ENCODE measurements at places on chromosomes 12 and 14.
A peak's percentile ranks its signal among the peaks of the same experiment; 100 is the strongest.

GRCh38 chr12:48261773-48262172 lies 58.7 kb upstream of the OR10AD1 start:
- DNase-seq = no peak

GRCh38 chr14:68479247-68479646 lies 313.6 kb downstream of the ZFP36L1 start:
- peak; percentile 20 for DNase-seq

- DNase-seq = peak; percentile 27
Observed at GRCh38 chr12:19574601-19575000, 135.3 kb downstream of the AEBP2 start.

GRCh38 chr14:61125867-61126572 lies 145.0 kb downstream of the SLC38A6 start:
- DNase-seq = no peak

DNA sequence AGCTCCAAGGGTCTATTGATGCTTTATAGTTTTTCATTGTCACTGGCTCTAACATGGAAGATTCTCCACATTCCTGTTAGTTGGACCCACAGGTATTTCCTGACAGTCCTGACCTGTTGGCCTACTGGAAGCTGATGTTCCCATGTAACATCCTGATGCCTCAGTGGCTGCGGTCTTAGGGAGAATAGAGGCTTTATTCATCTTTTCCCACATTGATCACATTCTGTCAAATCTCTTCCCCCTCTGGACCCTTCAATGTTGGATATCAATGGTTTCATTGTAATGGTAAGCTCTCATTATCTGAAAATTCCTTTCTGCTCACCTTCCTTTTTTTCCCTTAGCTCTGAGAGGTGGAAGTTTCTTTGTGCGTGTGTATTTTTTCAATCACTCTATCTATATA lies 280.9 kb upstream of the TBX3 start:
- DNase-seq = no peak

DNA sequence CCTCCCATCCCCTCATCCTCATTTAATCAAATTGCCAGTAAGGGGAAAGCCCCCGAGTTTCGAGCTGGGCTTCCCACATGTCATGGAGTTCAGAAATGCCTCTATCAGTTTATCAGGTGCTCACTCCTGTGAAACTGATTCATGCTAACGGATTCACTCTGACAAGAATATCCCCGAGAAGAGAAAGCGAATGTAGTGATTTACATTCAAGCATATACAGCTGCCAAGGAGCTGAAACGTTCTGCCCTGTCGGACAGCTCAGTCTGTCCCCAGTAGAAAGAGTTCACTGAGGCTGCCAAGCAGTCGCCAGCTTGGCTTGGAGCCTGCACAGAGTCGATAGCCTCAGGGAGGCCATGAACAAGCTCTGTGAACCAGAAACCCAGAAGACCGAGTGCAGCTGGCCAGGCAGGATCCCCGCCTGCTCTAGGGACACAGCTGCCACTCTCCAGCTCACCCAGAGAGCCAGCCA lies 88.4 kb downstream of the TMCC3 start:
- DNase-seq = peak; percentile 42

GRCh38 chr12:9143929-9144729 lies 28.4 kb upstream of the A2M start:
- DNase-seq = no peak

DNA sequence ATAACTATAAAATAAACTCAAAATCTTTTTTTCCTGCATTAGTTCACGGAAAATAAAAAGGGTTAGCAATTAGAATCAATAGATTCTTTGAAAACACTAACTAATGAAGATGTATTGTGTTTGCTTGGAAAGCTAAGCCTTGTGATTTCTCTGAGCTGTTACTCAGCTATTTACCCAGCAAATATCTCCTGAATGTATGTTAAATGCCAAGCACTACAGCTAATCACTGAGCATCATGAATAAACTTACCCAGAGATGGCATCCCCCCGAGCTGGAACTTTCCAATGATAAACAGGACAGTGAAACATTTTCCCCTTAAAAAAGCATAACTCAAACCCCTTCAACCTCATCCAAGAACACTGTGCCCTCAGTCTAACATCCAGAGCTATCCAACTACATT lies 71.2 kb downstream of the SLC2A13 start:
- DNase-seq = no peak

GRCh38 chr14:91780452-91780851 lies 48.6 kb upstream of the CATSPERB start:
- no peak for DNase-seq

GRCh38 chr12:53626702-53627169 lies 554 bp upstream of the ATF7 start:
- no peak for DNase-seq

GRCh38 chr14:101595887-101596721 lies 34.8 kb downstream of the DIO3 start:
- DNase-seq = no peak

DNA sequence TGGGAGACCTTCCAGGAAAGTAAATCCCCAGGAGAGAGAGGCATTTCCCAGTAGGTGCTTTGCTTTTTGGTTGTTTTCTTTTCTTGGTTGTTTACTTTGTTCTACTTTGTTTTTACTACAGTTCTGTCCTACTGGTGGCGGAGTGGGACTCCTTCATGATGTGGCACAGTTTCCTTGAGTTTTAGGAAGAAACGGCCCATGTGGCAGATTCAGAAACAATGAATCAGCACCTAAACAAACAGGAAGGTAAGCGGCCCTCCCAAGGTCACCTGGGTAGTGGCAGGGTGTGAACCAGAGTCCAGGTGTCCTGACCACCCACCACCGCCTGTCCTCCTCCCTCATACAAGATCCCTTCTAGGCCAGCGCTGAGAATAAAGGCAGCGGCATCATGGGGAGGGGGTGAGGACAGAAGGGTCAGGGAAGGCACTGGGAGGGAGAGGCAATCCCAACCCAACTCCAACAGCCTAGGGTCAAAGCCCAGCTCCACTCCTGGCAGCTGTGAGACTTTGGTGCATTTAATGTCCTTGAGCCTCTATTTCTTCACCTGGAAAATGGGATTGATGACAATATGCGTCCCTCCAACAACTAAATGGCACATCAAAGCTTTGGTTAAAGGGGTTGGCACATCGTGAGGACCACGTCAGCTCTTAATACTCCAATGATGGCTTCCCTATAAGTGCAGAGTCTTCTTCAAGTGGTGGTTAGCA lies 111.5 kb upstream of the BCL2L14 start:
- no peak for DNase-seq

- DNase-seq = no peak
Observed at GRCh38 chr12:49870501-49871262, 27.8 kb upstream of the BCDIN3D start.

GRCh38 chr12:34526946-34527345 lies 504.6 kb downstream of the ALG10 start:
- no peak for DNase-seq

DNA sequence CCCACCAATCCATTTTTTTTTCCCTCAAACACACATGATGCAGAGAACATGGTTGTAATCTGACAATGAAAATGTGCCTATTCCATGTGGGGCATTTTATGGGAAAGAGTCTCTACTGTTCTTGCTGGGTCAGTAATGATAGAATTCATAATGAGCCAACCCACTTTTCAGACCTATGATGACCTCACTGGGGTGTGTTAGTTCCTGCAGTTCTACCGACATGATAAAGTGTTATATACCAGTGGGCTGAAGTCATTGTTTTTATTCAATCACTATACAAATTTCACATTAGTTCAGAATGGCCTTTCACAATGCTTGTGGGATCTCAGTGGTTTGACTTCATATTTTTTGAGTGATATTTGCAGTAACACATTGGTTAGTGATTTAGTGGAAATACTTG lies 47.5 kb downstream of the PPFIBP1 start:
- peak; percentile 90 for DNase-seq
